H4 (cell line): ENCODE measurements at places on chromosomes 1 and 21. TPM values are rescaled to one million over a fixed set of nuclear protein-coding genes. Genes with fewer than 3 reads are reported as not detected.
A peak's percentile ranks its signal among the peaks of the same experiment; 100 is the strongest.

Gene UTS2
- not detected in 2 replicates for total RNA-seq

GRCh38 chr1:167185974-167186657, 34.6 kb upstream of the POU2F1 start:
- no peak for DNase-seq

Gene IGSF21
- total RNA-seq: not detected in 2 replicates

DNA sequence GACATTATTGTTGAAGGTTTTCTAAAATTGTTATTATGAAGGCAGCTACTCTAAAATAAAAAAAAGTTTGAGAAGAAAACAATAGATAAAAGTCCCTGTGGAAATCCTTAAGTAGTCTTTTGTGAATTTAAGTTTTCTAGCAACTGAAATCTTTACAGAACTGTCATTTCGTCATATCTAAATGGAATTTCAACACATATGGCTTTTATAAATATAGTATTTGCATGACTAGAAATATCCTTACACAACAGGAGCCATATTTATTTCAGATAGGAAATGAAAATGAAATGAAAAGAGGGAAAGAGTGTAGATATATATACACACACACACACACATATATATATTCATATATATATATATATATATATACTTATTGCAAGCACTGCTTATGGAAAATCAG, 204.7 kb upstream of the RGS18 start:
- DNase-seq: no peak

- DNase-seq: no peak
Observed at GRCh38 chr1:85445906-85446305, 19.1 kb downstream of the DDAH1 start.

Gene OR2T33
- 0.79 TPM in 1 of 2 replicates, not detected in the other for total RNA-seq

- no peak for DNase-seq
Observed at GRCh38 chr1:157399343-157399983, 152.9 kb downstream of the FCRL5 start.

DNA sequence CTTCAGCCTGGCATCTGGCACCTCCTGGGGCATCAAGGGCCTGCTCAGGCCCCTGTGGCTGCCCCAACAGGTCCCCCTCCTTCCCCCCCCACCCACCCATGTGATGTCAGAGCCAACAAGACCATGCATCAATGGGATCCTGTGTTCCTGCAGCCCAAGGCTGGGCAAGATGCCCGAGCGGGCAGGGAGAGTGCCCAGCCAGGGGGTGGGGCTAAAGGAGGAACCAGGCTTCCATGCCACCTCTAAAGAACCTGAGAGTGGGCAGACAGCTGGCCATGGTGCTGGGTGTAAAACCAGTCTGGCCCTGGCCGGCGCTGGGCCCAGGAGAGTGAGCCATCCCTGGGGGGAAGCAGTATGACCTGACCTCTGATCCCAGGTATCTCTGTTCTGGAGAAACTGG, 7.6 kb downstream of the COL16A1 start:
- peak; percentile 38 for DNase-seq

Gene OLFM3
- total RNA-seq: 1.2 and 1.4 TPM in 2 replicates

DNA sequence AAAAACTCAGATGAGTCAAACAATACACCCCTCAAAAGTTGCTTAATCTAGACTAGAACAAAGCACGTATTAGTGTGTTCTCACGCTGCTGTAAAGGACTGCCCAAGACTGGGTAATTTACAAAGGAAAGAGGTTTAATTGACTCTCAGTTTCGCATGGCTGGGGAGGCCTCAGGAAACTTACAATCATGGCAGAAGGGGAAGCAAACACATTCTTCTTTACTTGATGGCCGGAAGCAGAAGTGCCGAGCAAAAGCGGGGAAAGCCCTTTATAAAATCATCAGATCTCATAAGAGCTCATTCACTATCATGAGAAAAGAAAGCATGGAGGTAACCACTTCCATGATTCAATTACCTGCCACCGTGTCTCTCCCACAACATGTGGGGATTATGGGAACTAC, 10.1 kb downstream of the JAM2 start:
- no peak for DNase-seq

DNA sequence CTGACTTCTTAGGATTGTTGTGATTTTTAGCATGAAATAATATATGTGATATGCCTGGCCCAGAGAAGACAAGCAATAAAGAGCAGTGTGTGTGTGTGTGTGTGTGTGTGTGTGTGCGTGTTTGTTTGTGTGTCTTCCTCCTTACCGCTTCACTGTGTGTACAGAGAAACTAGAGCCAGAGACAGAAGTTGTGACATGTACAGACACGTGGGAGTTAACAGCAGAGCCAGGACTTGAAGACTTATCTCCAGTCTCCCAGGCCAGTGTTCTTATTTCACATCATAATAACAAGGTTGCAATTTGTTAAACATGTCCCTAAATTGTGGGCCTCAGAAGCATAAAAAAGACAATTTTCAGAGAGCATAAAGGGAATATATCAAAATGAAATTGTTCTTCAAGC, 192.0 kb upstream of the JUN start:
- no peak for DNase-seq

DNA sequence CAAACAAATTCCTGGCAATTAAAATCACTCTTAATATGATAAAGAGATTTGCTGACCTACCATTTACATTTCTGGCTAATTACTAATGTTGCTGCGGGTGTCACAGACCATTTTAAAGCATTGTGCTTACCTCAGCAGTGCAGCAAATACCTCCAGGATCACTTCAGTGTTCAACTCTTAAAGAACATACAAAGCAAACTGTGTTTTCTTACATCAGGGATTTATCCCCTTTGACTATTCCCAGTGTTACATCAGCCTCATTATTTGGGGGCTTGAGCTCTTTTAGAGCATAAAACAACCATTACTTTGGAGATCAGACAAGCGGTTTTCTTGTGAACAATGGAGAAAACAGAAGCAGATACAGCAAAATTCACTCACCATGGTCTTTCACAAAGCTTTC, 185.4 kb downstream of the LYPLAL1 start:
- DNase-seq: no peak

DNA sequence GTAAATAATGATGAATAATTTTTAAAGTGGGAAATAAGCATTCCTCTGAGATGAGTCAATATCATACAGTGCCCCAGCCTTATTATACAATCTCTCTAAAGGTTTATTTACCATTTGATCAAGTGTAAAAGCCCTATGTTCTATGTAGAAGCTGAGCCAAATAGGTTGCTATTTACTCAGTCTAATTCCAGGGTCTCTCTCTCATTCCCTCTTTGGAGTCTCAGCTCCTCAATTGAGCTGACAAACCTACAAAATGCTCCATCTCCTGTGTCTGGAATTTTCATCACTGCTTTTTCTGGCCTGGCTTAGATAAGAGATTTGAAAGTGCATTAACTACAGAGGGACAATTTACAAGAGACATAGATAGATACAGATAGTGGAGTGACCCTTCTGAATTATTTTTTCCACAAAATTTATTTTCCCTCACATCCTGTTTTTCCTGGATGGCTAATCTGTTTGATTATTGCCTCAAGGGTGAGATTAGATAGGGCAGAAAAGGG, 24.8 kb upstream of the USH2A start:
- no peak for DNase-seq

- no peak for DNase-seq
Observed at GRCh38 chr1:244614879-244615278, 38.0 kb upstream of the DESI2 start.

GRCh38 chr1:175270361-175270760, 77.8 kb upstream of the KIAA0040 start:
- no peak for DNase-seq

Gene ZNF697
- total RNA-seq: 5.3 and 6.2 TPM in 2 replicates

Gene AGMAT
- not detected in 2 replicates for total RNA-seq

DNA sequence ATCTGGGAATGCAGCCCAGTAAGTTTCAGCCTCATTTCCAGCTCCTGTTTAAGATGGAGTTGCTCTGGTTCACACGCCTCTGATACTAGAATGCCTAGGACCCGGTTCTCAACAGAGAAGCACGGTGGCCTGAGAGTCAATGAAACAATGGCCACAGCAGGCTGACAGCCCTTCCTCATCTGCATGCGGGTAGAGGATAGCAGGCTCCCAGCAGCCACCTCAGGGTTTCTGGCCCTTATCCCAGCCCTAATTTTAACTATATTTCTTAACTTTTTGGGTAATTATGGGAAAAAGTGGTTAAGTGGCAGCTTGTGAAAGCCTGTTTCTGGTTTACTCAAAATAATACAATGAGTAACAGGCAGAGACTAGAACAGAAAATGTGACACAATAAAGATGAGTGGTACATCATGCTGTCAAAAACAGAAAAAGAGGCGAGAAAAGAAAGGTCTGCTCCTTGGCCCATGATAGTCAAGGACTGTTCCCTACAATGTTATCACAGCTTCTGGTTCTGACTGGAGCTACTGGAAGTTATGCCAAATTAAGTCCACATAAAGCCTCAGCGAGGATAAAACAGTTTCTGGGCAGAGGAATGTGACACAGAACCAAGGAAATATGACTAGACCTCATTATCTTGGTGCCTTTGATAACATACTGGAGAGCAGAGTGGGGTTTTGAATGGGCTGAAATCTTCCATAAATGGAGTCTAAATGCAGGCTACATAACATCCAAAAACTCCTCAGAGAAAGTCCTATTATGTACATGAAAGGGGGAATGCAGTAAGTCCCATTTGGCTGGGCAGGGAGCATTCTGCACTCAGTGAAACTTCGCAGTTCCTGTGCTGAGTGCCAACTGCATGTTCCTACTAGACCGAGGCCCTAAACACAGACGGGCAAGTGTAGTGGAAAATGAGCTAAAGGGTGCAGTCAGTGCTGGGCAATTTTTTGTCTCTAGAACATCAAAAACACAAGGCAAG, 92.1 kb downstream of the NIBAN1 start:
- DNase-seq: no peak

- no peak for DNase-seq
Observed at GRCh38 chr21:15825700-15826099, 95.9 kb downstream of the USP25 start.

- DNase-seq: no peak
Observed at GRCh38 chr1:158901623-158902022, 29.7 kb upstream of the PYHIN1 start.

- no peak for DNase-seq
Observed at GRCh38 chr1:224057461-224058199, 56.3 kb upstream of the FBXO28 start.

Gene ASPM
- 18.2 and 28.4 TPM in 2 replicates for total RNA-seq

DNA sequence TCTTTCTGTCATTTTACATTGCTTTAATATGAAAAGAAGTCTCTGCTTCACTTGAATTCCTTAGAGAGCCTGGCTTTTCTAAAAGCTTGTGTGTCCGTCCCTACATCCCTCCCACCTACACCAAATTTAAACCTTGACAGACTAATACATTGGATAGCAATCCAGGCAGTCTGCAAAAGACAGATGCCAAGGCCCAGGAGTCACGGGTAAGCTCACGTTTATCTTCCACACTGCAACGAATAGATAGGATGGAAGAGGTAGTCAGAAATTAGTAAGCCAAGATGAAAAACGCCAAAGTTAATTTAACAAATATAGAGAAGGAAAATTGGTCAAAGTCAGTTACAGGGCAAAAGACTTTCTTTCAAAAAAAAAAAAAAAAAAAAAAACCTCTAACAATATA, 338.1 kb downstream of the SMYD3 start:
- DNase-seq: no peak

DNA sequence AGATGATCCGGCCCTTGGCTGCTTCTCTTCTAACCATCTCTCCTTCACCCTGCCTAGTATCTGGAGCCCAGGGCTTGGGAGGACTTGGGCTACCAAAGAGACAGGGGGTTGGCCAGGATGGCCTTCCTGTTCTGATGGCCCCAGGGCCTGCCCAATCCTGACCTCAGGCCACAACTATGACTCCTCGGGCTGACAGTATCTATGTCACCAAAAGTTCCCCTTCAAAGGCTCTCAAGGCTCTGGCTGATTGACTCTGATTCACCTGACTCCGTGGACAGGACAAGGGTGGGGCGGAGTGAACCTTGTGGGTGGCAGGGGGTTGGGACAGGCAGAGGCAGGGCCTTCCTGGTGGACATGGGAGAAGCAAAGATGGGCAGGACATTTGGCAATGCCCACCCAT, 12.7 kb downstream of the MEF2D start:
- no peak for DNase-seq

Gene AADACL4
- total RNA-seq: not detected in 2 replicates

Gene COL11A1
- 0.47 and 12.0 TPM in 2 replicates for total RNA-seq

Gene DLGAP3
- 0.04 TPM in 1 of 2 replicates, not detected in the other for total RNA-seq

GRCh38 chr1:232168508-232168907, 461.4 kb downstream of the SIPA1L2 start:
- DNase-seq: no peak

GRCh38 chr1:14945132-14946010, 208.2 kb upstream of the TMEM51 start:
- DNase-seq: no peak

- no peak for DNase-seq
Observed at GRCh38 chr1:231240531-231240882, 505 bp upstream of the GNPAT start.

- no peak for DNase-seq
Observed at GRCh38 chr1:46461809-46462448, 27.7 kb upstream of the DMBX1 start.

GRCh38 chr21:37937668-37938067, 21.4 kb upstream of the KCNJ6 start:
- no peak for DNase-seq

Gene FAM177B
- total RNA-seq: not detected in 2 replicates
